ENCODE measurements at places on chromosomes 1 and 21.

DNA sequence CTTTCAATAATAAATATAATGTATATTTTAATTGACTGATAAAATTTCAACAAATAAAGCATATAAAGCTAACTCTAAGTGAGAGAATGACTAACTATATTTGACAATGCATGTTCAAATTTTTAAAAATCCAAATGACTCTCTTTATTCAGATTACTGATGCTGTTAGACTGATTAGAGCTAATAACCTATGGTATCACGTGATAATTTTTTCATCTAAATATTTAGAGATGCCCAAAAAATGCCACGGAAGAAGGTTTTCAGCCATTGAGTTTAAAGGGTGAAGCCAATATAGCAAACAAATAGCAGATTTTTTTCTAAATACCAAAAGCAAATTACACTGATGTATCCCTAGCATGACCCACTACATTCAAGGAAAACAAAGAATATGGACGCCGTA, 61.1 kb upstream of the OR10J4 start:
- no peak for DNase-seq

- no peak for DNase-seq
These were observed 51.8 kb upstream of the H6PD start for GRCh38 chr1:9182784-9183257.

GRCh38 chr1:20847611-20848080, 60.5 kb upstream of the HP1BP3 start:
- DNase-seq: no peak

DNA sequence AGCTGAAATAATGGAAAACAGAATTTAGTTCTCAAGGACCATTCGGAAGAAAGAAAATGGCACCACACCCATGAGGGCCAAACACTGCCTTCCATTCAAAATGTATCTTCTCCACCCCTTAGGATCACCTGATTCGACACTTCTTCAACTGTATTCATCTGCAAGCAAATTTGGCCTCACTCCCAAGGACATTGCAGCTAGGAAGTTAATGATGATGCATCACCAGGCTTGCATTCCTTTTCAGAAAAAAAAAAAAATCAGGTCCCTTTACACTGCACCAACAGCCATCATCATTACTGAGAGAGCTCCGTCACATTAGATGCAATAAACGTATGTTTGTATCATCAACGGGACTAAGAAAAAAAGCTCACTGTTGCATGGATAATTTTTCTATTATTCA, 368.3 kb downstream of the PCP4 start:
- no peak for DNase-seq

DNA sequence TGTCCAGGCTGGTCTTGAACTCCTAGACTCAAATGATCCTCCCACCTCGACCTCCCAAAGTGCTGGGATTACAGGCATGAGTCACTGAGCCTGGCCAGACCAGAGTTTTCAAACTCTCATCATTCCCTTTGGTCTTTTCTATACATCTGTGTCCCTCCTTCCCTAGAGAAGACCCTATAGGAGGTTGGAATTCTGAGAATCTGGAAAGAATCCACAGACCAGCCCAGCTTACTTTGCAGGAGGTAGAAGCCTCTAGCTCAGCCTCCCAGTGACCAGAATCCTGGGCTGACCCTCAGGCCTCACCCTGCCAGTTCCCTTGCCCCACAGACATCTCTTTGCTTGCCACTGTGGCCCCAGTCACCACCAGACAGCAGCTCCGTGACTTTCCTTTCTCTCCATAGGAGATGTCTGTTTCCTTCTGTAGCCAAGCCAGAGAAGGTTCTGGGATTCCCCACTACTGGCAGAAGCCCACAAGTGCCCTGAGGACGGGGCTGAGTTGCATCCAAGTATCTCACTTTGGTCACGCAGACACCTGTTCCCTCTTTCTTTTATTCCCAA, 34.7 kb upstream of the KHDRBS1 start:
- DNase-seq: no peak

GRCh38 chr1:46535063-46535462, 16.4 kb downstream of the KNCN start:
- no peak for DNase-seq

DNA sequence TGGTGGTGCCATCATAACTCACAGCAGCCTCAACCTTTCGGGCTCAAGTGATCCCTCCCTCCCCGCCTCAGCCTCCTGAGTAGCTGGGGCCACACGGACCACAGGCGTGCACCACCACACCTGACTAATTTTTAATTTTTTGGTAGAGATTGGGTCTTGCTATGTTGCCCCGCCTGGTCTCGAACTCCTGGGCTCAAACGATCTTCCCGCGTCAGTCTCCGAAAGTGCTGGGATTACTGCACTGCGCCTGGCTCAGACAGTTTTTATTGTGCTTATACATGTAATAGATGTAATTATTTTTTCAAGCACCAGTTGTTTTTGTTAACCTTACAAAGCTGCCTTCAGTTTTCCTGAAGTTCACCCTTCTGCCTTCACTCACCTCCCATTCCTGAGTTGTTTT, 38.0 kb upstream of the HMGN1 start:
- DNase-seq: no peak

DNA sequence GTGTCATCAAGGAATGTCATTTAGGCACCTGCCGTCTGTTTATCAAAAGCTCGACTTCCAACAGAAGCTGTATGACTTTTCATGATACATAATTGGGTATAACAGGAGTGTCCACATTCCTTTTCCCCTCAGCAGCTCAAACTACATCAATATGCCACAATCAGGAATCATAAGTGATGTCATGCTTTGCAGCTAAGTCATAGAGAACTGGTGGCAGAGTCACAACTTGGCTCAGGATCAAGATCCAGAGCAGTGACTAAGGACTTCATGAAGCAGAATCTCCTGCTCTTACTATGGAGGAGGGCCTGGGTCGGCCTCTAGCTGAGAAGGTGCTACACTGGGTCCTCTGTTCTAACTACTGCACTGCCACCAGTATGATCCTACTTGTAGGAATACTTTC, 36.5 kb upstream of the AGBL4 start:
- DNase-seq: no peak

GRCh38 chr21:18810136-18810535, 406.6 kb upstream of the TMPRSS15 start:
- DNase-seq: no peak

DNA sequence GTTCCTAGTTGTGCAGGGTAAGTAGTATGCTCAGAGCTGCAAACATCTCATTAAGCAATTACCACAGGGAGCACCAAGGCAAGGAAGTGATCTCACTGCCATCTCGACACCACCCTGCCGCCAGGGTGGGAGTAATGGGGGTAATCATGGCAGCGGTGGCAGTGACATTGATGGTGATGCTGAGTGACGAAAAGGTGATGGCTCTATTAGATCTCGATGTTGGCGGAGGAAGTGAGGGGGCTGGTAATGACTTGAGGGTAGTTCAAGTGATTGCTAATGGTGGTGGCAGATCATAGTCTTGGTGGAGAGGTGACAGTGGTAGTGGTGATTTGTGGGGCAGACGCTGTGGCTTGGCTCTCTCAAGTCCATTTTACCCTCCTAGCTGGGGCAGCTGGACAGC, 25.4 kb upstream of the TENT5B start:
- no peak for DNase-seq

DNA sequence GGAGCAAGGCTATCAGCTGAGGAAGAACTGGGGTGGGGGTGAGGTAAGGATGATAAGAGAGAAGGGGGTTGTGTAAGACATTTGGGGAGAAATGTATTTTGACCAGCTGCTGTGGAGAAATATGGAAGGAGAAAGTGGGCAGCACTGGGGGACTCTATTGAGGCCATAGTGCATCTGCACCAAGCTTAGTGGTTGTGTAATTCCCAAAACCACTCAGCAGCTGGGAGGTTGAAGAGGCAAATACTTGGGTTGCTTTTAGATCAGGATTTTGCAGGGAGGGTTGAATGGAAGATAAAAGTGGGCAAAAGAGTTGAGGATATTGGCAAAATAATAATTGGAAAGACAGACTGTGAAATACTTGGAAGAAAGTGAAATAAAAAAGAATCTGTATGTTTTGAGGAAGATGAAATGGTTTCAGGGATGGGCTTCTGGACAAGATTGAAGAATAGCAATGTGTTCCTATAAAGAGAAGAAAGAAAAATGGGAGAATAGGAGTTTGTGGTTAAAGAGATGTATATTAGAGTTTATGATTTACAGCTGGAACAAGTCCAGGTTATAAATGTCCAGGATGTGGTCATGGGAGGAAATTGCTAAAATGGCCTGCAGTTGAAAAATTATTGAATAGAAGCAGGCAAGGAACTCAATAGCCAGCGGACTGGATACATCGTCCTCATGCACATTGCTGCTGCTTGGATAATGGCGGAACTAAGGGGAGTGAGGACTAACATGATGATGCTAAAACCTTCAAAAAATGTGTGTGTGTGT, 162.7 kb downstream of the DNM3 start:
- no peak for DNase-seq

DNA sequence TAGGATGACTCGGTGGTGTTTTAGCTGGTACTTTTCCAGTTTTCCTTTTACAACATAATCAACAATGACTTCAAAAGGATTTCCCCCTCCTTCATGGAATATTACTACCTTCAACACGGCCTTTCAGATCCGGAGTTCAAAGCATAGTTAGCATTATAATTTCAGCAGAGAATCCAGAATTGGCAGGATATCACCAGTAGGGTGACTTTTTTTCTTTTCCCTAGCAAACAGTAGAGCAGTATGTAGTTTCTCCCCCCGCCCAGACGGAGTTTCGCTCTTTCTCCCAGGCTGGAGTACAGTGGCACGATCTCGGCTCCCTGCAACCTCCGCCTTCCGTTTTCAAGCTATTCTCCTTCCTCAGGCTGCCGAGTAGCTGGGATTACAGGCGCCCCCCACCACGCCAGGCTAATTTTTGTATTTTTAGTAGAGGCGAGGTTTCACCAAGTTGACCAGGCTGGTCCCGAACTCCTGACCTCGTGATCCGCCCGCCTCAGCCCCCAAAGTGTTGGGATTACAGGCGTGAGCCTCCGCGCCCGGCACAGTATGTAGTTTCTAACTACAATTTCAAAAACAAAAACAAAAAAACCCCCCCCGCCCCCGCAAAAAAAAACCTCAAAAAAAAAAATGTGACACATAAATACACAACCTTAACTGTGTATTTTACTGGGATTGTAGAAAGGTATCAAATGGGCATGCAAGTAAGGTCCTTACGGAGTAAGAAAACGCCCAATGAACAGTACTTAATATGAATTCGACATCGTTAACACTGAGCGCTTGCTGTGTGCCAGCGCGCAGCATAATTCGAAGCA, 1.5 kb upstream of the COX20 start:
- no peak for DNase-seq

GRCh38 chr1:233010146-233010545, 59.7 kb downstream of the NTPCR start:
- no peak for DNase-seq

- DNase-seq: no peak
These were observed 161.6 kb upstream of the RAB4A start for GRCh38 chr1:229109320-229109761.

- DNase-seq: no peak
These were observed 35.2 kb upstream of the ZNF326 start for GRCh38 chr1:89959719-89960118.

- DNase-seq: no peak
These were observed 75.0 kb downstream of the RGL1 start for GRCh38 chr1:183879966-183880365.

DNA sequence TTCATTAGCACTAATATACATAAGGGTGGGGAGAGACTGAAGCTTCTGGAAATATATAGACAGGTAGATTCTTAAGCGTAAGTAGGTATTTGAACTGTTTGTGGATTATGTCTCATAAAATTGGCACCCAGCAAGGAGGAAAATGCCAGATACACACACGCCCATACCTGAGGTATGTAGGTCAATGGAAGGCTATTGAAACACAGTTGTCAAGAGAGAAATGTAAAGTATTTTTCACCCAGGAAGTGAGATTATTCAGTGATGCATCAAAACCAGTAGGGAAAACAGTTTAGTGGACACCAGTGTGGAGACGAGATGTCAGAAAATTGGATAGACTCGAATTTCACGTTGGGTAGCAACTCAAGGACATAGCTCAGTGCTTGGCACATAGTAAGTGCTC, 4.7 kb upstream of the RSPH1 start:
- no peak for DNase-seq

- no peak for DNase-seq
These were observed 29.7 kb downstream of the OLFML3 start for GRCh38 chr1:114008993-114009392.

DNA sequence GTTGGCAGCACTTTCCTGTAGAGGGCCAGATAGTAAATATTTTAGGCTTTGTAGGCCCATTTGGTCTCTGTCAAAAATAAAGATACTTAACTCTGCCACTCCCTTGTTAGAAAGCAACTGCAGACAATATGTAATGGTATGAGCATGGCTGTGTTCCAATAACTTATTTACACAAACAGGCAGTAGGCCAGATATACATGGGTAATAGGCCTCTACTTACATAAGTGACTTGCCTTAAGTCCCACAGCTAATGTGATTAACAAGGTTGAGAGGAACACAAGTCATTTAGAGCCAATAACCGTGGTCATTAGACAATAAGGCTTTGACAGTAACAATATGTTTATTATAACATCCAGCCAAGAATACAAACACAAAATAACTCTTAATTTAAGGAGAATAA, 17.4 kb downstream of the CCT8 start:
- DNase-seq: no peak

- DNase-seq: no peak
These were observed 260.7 kb downstream of the CHRM3 start for GRCh38 chr1:239647045-239647444.

DNA sequence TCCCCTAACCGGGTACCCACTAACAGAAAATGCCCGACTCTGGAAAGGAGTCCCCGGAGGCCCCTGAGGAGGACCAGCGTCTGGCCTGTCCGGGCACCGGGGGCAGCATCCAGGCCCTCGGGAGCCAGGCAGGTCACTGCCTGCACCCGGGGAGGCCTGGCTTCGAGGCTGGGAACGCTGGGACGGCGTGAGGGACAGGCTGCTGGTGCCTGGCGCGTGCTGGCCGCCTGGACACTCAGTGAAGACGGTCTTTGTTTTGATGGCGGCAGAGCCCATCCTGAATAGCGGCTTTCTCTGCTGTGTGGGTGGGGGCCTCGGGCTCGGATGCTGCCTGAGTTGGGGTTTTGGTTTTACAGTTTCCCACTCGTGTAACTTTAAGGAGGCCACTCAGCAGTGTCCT, 37.6 kb downstream of the PRKCZ start:
- DNase-seq: no peak

GRCh38 chr1:50180367-50180766, 71.6 kb downstream of the ELAVL4 start:
- DNase-seq: no peak
